ENCODE measurements at places on chromosomes 2 and 18.

DNA sequence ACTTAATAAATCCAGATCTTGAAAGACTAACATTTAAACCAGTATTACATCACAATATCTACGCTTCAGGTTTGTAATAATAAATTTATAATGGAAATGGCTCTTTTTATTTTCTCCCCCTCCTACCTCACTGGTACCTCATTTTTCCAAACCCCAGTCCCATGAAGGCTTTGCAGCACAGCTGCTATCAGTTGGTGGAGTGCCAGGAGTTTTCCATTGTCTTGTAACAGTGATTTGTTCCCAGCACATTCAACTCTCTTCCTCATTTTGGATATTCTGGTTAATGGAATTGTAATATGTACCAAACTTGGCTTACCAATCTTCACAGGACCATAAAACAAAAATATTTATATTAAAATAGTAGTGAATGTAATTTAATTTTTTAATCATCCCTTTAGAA lies 91.2 kb downstream of the VRK2 start:
- no peak for DNase-seq

GRCh38 chr2:167415068-167415467 lies 526.8 kb downstream of the XIRP2 start:
- no peak for DNase-seq

DNA sequence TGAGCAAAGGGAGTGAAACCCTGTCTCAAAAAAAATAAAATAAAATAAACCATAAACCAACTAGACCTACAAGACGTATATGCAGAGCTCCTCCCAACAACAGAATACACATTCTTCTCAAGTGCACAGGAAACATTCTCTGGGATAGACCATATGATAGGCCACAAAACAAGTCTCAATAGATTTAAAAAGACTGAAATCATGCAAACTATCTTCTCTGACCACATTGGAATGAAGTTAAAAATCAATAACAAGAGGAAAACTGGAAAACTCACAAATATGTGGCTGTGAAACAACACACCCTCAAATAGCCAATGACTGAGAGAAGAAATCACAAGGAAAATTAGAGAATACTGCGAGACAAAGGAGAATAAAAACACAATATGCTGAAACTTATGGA lies 7.2 kb upstream of the AFG3L2 start:
- no peak for DNase-seq

GRCh38 chr2:11104794-11105660 lies 50.2 kb upstream of the SLC66A3 start:
- no peak for DNase-seq

DNA sequence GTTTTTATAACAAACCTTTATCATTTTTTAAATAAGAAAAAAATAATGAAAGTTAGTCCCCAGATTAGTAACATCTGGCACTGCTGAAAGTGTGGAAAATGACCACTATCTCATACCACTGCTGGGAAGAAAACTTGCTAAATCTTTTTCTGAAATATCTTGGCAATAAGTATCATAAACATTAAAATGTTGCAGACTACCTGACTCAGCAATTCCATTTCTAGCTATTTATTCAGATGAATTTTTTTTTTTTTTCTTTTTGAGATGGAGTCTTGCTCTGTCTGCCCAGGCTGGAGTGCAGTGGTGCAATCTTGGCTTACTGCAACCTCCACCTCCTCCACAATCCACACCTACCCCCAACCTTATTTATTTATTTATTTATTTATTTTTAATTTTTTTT lies 35.3 kb upstream of the SOS1 start:
- DNase-seq: no peak

DNA sequence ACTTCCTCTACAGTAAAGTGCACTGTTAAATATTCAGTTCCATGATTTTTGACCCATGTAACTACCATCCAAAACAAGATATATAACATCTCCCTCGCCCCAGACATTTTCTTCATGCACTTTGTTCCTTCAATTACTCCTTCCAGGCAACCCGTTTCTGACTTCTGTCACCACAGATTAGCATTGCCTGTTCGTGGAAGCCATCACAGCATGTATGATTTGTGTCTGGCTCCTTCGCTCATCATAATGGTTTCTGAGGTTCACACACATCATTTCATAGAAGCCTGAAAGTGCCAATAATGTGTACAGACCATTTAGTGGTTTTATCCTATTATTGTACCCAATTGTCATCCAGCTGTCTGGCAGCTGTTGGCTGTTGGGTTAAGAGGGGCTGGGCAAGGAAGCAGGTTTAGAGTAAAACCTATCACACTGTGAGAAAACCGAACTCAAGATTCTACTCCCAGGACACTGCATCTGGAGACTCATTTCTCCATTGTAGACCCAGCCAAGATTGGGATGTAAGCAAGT lies 16.1 kb downstream of the ARHGAP28 start:
- no peak for DNase-seq

DNA sequence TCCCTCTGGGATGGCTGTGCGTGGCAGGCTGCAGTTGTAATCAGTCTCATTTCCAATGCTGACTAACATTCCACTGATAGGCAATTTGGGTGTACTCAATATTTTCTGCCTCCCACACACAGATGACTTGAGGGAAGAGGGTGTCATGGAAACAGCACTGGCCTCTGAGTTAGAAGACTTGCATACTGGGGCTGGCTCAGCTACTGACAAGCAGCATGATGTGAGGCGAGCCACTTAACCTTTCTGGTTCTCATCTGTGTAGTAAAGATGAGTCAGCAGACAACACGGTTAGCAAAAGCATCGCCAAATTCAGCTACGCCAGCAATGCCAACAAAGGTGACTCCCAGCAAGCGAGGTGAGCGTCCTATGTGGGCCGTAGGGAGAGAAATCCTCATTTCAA lies 73.5 kb downstream of the COLEC12 start:
- DNase-seq: no peak

GRCh38 chr18:4207383-4207985 lies 247.6 kb downstream of the DLGAP1 start:
- no peak for DNase-seq

DNA sequence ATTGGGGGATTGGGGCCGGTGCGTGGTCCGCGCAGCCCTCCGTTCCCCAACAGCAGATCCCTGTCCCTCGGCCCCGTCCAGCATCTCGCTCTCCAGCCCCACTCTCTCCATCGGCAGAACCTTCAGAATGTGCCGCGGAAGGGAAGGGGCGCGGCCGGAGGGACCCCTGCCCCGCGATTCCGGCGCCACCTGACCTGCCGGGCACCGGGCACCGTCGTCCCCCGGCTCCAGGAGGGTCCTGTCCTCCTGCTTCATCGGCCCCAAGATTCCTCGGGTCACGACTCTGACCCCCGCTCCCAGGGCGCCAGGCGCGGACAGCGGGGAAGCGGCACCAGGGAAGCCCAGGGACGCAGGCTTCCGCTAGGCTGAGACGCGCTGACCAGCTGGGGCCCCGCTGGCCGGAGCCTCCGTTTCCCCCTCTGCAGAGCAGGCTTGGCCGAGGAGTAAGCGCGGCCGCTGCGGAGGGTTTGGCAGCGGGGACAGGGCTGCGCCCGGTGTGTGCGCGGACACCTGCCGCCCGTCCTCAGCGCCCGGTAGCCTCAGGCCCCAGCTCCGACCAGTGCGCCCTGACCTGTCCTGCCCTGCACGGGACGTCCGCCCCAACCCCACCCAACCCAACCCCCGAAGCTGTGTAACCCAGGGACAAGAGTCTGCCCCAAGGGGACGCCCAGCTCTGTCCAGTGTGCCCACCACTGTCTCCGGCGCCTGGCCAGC lies 16.8 kb upstream of the BOK start:
- no peak for DNase-seq
